ENCODE measurements at places on chromosomes 7 and 10.

DNA sequence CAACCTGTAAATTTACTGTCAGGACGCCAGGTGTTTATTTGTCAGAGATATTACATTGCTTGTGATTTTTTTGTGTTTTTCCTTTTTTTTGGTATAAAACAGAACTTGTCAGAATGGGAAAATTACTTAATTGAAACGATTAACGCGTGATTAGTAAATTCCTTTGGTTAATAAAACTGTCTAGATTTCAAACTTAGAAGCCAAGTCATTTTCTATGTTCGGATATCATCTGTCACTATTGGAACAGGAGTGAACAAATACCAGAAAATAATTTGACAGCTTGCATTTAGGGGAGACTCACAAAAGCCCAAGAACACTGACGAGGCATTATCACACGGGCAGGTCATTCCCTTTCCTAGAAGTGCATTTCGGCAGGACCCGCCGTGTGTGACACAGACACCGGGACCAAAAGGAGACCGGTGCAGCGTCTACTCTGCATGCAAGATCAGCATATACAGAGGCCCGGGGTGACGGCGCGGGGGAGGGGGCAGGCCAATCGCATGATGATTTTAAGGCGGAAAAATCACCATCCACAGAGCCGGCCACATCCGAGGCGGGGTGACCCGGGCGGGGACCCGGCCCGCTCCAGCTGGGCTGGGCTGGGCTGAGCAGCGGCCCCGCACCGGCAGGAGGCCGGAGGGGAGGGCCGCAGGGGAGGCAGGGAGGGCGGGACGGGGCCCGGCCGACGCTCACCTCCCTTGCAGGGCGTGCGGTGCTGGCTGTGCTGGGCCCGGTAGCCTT is 841 bp downstream of the GLUD1 start:
- peak; percentile 12 for DNase-seq

DNA sequence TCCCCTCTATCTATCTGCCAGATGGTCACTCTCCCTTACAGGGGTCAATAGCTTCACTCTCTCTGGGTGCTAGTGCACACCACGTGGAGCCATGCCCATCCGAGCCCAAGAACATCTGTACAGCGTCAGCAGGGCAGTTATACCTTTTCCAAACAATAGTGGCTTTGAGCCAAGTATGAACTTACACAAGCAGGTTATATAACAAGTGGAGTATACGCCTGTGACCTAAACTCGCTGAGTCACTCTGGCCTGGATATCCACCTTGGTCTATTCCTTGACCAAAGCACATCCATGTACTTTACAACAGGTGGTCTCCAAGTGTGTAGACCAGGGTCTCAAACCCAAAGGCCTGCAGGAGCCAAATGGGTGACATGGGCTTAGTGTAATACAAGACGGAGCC is 20.3 kb downstream of the PLAC9 start:
- DNase-seq, result no peak

DNA sequence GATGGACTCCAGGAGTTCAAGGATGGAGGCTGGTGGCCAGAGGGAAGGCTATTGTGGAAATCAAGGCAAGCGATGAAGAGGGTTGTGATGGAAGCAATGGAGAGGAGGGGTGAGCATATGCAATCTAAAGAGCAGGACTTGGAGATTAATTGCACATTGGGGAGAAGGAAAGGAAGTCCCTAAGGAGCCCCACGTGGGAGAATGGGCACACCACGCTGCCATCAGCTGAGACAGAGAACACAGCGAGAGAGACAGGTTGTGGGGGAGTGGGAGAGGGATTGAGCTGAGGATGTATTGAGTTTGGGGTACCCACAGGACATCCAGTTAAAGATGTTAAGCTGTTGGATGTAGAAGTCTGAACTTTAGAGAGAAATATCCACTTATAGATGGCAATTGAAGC is 73.6 kb downstream of the TMEM178B start:
- no peak for DNase-seq

- DNase-seq, result peak; percentile 44
These were observed 309.5 kb downstream of the ATRNL1 start for GRCh38 chr10:115402699-115403098.

DNA sequence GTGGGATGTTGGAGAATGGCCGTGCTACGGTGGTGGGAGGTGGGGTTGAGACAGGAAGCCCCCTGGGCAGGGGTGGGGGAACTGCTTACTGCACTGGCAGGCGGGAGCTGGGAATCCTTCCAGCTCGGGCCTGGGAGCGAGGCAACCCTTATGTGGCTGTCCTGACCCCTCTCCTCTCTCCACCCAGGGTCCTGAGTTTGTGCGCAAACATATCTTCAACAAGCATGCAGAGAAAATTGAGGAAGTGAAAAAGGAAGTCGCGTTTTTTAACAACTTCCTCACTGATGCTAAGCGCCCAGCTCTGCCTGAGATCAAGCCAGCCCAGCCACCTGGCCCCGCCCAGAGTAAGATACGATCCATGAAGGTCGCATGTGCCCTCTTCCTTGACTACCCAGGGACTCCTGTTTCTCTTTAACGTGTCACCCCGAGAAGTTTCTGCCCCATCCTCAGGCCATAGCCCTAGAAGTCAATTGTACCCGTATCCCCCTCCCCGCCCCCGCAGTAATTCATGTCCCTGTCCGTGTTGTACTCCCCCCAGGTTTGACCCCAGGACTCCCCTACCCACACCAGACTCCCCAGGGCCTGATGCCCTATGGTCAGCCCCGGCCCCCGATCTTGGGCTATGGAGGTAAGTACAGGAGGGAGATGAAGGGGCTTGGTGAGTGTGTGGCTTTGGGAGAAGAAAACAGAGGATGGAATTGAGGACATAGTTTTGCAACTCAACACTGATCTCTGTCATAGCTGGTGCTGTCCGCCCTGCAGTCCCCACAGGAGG is 1.8 kb downstream of the UFSP1 start:
- no peak for DNase-seq

DNA sequence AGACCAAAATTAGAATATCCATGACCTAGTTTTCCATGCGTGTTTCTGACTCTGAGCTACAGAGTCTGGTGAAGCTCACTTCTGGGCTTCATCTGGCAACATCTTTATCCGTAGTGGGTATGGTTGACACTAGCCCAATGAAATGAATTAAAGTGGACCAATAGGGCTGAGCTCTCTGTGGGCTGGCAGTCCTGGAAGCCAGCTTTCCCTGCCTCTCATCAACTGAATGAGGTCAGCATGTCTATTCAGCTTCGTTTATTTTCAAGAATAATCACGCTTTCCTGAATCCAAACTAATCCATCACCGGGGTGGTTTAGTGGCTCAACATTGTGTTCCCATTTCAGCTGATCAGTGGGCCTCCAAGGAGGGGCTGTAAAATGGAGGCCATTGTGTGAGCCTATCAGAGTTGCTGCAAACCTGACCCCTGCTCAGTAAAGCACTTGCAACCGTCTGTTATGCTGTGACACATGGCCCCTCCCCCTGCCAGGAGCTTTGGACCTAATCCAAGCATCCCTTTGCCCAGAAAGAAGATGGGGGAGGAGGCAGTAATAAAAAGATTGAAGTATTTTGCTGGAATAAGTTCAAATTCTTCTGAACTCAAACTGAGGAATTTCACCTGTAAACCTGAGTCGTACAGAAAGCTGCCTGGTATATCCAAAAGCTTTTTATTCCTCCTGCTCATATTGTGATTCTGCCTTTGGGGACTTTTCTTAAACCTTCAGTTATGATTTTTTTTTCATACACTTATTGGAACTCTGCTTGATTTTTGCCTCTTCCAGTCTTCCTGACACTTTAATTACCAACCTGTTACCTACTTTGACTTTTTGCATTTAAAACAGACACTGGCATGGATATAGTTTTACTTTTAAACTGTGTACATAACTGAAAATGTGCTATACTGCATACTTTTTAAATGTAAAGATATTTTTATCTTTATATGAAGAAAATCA is 35.5 kb downstream of the CAV1 start:
- no peak for DNase-seq

DNA sequence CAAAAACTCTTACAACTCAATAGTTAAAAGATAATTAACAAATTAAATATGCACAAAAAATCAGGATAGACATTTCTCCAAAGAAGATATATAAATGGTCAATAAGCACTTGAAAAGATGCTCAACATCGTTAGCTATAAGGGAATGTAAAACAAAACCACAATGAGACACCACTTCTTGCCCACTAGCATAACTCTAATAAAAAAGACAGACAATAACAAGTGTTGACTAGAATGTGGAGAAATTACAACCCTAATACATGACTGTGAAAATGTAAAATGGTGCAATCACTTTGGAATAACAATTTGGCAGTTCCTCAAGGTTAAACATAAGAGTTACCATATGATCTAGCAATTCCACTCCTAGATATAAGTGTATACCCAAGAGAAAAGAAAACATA is 74.3 kb upstream of the PCGF5 start:
- DNase-seq, result no peak

DNA sequence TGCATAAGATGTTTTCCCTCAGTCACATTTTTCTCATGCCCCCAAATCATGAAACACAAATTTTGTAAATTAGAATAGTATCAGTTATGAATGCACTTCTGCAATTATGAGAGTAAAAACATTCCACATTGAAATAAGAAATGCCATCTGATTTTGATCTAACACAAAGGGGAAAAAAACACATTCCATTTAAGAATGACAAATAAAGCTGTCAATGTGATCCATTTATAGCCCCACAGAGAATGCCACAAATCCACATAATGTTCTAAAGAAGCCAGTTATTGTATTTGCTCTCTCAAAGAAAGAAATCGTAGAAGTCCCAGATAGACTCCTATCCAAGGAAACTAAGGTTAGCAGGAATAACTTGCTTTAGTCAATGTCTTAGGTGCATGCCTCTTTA is 48.7 kb upstream of the RHOBTB1 start:
- DNase-seq, result no peak

DNA sequence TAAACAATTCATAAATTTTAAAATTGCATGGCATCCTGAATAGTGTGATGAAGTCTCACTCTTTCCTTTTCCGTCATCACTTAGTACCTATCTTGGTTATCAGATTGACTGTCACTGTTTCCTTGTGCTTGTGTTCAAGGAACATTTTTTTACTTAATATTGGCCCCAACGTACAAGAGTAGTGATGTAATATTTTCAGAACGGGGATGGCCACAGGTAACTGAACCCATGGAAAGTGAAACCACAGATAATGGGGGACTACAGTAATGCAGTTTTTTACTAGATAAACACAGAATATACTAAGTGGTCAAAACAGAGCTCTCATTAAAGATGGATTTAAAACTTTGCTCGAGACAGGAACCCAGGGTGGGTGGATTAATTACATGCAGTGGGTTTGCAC is 85.4 kb downstream of the MACC1 start:
- DNase-seq, result no peak

DNA sequence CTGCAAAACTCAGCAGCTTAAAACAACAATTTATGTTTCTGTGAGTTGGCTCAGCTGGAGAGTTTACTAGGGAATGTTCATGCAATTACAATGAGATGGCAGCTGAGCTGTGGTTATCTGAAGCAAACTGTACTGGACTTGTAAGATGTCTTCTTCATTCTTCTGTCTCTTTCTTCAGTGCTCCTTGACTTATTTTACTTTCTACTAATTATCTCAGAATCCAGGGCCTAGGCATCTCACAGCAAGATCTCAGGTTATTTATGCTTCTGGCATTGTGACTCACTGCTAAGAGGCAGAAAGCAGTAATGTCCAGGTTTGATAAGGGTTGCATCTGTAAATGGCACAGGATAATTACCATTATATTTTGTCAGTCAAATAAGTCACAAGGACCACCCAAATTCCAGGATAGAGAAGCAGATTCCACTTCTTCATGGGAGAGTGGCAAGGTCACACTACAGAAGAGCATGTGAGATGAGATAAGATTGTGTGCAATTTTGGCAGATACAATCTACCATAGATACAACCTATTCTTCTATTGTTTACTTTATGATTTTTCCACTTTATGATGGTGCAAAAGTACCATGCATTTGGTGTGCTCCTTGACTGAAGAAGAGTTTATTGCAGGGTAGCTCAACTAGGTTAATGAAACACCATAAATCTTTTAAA is 16.8 kb downstream of the VIM start:
- no peak for DNase-seq

DNA sequence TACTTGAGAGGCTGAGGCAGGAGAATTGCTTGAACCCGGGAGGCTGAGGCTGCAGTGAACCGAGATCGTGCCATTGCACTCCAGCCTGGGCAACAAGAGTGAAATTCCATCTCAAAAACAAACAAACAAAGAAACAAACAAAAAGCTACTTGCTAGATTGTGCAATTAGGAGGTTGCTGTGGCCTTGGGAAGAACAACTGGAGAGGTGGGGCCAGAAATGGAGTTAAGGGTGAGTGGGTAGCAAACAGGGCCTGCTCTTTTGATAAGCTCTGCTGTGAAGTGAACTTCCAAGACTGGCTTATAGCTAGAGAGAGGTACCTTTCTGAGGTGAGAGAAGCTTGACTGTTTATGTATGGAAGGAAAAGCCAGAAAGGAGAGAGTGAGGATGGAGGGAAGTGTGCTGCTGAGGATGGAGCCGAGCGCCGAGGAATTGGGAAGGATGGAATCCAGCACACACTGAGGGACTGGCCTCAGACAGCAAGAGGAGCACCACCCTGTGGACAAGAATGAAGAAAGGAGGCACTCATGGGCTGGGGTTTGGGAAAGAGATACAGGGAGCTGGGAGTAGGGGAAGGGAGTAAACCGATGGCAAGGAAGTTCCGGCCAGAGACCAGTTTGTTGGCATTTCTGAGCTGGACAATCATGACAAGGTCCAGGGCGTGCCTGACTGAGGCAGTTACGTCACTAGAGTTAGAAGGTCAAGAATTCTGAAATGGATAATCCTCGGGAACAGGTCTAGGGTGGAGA is 7.0 kb upstream of the RPEL1 start:
- DNase-seq, result peak; percentile 34

- no peak for DNase-seq
These were observed 167.9 kb downstream of the CPEB3 start for GRCh38 chr10:92122941-92123450.
